ENCODE measurements at places on chromosomes 12 and 14.

GRCh38 chr12:58087423-58088127 lies 146.2 kb downstream of the ATP23 start:
- DNase-seq, result no peak

- peak; percentile 87 for DNase-seq
Observed at GRCh38 chr14:101028971-101029667, 125.6 kb upstream of the RTL1 start.

DNA sequence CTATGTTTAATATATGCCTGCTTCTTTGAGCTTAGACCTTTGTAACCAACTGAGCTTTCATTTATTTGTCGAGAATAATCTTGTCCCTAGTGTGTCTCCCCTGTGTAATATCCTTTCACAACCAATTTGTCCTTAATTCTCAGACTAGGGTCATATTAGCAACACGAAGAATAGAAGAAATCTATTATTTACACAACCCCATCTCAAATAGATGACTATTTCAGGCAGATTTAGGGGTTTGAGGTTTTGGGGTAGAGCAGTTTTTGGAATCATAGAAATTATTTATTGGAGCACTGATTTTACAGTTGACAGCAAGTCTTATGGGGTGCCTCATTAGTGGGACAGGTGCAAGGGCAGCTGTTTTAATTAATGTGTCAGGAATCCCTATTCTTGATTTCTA lies 91.2 kb upstream of the ANO4 start:
- no peak for DNase-seq

DNA sequence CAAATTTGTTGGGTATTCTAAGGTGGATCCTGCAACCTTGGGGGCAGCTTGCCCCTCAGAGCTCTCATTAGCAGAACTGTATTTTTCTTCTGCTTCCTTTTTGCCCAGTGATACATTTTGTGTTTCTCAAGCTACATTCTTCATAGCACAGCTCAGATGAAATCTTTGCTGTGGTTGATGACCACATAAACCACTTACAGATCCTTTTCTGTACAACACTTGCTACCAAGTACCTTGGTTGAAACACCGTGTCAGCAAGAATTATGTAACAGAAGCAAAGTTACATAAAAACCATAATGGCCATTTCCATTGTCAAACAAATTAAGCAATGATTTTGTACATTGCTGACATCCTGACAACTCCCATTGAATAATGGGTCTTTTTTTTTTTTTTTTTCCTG lies 9.7 kb upstream of the PLBD1 start:
- no peak for DNase-seq

- no peak for DNase-seq
Observed at GRCh38 chr14:80315681-80316080, 104.4 kb upstream of the DIO2 start.

- DNase-seq, result no peak
Observed at GRCh38 chr14:30214014-30214413, 286.4 kb upstream of the PRKD1 start.

- no peak for DNase-seq
Observed at GRCh38 chr14:80930836-80931389, 10.6 kb downstream of the CEP128 start.

GRCh38 chr12:121443193-121443870 lies 43.4 kb downstream of the RNF34 start:
- DNase-seq, result peak; percentile 41

GRCh38 chr14:94597788-94598187 lies 14.4 kb upstream of the SERPINA3 start:
- DNase-seq, result no peak

DNA sequence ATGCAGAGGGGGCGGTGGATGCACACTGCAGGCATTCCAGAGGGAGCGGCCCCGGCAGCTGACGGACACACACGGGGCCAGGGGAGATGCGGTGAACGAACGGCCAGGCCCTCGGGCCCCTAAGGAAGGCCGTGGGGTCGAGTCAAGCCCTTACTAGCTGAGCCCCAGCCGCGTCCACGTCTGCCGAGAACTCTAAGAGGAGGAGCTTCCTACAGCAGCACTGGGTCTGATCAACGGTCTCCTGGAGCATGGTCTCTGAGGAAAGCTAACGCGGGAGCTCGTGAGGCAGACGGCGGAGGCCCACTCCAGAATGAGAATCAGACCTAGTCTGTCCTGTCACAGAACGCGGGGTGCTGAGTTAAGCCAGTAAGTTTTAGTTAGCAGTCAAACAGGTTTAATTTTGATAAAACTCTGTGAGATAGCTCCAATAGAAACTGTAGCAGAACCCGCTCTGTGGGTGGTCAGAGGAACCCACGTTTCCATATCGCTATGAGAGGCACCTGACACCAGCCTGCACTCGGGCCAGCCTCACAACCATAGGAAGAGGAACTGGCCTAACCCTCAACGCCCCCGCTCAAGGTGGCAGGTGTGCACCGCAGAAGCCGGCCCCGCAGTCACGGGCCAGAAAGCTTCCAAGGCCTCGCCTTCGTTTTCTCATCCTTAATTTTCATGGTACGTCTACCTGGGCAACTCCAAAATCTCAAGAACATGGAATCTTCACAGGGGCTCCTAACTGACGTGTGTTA lies 55.5 kb downstream of the CDC42BPB start:
- DNase-seq, result no peak

- DNase-seq, result no peak
Observed at GRCh38 chr12:109858764-109859163, 21.6 kb downstream of the GLTP start.

DNA sequence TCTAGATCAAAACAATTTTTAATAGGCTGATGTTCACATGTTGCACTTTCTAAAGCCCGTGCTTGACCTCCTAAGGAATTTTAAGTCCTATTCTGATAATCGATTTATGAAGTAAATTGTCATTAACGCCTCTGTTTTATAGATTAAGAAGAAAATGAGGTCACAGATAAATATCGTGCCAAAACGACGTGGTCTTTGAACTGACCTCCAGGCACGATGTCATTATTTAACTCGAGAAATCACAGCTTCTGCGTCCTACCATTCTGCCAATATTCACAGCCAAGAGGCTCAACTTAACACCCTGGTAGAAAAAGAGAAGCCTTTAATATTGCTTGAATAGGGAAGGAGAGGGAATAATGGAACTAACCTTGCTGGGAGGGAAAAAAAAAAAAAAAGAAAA lies 888 bp upstream of the EEA1 start:
- no peak for DNase-seq

GRCh38 chr12:30000401-30000800 lies 216.7 kb upstream of the TMTC1 start:
- DNase-seq, result peak; percentile 82

DNA sequence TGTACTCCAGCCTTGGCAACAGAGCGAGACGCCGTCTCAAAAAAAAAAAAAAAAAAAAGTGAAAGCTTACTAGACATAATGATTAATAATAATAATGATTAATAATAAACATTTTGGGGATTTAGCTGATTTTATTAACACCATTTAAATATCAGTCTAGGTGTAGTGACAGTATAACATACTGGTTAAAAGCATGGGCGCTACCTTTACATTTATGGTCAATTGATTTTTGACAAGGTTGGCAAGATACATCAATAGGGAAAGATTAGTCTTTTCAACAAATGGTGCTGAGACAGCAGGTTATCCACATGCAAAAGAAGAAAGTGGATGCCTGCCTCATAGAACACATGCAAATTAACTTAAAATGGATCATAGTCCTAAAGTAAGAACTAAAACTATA lies 34.3 kb downstream of the TXNRD1 start:
- DNase-seq, result no peak

GRCh38 chr12:25501549-25501948 lies 51.5 kb downstream of the LMNTD1 start:
- no peak for DNase-seq

DNA sequence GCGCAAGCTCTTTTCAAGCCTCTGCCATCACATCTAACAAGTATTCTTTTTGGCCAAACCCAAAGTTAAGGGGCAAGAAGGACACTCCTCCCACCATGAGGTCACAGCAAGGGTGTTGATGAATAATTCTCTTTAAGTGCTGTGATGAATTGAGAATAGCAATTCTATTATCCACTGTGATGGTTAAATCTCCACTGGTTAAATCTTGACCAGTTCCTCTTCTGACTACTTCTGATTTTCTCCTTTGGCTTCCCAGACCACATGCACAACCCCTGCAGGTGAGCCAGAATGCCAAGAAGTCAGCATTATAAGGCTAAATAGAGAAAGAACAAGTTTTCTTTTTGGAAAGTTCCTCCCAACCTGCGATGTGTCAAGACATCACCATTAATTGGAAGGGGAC lies 90.6 kb upstream of the BCL2L14 start:
- DNase-seq, result no peak

DNA sequence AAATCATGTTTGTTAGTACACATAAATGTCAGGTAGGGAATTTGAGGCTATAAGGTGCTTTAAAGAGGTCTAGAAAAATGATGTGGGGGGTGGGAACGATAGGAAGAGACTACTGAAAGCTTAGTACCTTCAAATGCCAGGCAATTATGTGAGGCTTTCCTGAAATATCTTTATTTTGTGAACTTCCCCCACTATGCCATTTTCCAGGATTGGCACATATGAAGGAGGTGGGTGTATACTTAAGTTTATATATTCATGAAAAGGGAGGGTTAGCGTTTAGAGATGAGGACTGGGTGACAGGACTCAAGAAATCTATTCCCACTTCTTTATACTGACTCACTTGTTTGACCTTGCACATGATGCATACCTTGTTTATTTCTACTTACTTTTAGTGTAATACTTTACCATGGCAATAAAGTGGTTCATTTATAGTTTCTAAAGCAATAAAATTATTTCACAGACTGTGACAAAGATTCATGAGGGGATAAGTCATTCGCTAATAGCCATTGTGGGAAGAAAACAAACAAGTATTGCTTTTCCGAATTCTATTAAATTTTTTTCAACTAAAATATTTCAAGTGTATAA lies 77.1 kb downstream of the PLEKHA5 start:
- DNase-seq, result no peak

GRCh38 chr14:54690887-54691286 lies 124.0 kb downstream of the SAMD4A start:
- no peak for DNase-seq

DNA sequence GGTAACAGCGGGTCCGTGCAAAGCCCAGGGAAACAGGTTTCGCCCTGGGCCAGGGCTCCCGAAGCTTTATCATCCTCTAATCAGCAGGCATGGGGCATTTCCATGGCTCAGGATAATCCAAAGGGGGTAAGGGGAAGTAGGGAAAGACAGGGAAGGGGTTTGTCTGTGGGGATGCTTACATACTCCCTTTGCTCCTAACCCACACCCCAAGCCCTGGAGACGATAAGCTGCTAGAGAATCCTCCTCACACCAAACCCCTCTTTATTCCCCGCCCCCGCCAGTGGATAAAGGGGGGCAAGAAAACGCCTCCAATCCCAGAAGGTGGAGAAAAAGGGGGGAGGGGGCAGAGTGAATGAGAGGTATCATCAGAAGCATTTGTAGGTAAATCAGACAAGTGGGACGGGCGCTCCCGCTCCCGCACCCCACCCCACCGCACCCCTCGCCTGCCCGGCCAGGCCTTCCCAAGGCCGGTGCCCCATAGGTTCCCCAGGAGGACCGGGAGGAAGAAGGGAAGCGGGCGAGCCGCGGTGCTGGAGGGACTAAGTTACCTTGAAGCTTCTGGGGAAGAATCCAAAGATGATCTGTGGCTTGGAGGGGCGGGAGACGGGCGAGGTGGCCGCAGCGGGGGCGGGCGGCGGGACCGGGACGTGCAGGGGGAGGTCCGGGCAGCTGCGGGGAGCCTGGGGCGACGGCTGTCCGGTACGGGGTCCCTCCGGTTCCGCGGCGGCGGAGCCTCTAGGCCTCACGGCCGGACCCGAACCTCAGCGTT lies 762 bp downstream of the PPP2R5E start:
- DNase-seq, result peak; percentile 61

- no peak for DNase-seq
Observed at GRCh38 chr12:64911081-64911480, 86.6 kb downstream of the TBC1D30 start.

DNA sequence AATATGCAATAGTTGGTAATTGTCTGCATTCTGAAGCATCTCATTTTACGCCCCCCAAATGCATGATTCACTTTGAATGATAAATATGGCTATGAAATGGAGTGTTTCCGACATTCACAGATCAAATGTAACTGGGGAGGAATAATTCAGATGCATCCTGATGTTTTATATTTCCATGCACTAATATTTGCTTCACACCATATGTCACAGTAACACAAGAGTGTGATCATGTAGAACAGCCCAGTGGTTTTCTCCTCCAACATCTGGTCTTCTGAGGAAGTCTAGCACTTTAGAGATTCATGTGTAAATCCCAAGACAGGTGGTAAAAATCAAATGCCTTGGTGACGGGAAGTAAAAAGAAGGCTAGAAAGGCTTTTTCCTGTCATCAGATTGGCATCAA lies 273.1 kb downstream of the DIO2 start:
- no peak for DNase-seq

DNA sequence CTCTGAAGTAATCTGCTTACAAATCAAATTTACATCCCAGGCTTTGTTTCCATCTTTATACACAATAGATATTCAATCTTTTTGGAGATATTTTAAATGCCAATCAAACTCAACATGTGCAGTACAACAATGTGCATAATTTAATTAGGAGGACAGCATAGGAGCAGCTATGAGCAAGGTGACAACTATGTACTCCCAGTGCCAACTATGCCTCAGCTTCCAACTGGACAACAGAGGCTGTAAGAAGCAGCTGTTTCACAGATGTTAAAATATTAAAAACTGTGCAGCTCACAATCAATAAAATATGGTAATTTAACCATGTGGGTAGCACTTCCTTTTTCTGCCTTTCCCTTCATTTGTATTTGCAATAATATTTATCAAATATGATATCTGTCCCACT lies 99.9 kb downstream of the ST8SIA1 start:
- no peak for DNase-seq

DNA sequence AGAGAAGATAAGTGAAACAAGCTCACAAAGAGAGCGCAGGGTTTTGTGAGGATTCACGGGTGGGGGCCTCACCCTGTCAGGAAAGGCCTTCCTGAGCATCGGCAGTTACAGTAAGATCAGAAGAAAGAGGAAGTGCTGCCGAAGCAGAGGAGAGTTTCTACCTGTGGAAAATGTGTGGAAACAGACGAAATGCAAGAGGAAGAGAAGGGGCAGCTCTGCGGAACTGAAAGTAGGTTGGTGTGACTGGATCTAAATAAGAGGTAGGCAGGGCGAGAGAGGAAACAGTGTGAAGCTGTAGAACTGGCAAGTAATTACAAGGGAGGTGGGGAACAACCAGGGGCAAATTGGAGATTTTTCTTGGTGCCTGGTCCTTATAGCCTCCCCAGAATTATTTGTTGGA lies 2.6 kb downstream of the GPR68 start:
- no peak for DNase-seq

DNA sequence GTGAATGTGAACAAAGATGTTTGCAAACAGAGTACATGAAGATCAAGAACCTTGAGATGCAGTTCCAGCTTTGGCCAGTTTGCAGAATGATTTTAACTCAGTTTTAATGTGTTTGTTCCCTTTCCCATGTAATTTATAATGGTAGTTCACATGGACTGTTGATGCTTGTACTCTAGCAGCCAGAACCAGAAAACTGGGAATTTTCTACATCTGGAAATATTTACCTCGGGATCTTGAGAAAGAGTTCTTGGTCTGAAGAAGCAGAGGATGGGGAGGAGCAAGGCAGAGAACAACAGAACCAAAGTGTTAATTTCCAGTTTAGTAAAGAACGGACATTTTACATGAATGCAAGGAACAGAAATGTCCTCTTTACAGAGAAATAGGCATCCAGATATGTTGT lies 37.0 kb upstream of the PMCH start:
- no peak for DNase-seq

GRCh38 chr14:29236401-29236800 lies 469.8 kb downstream of the FOXG1 start:
- no peak for DNase-seq

GRCh38 chr14:22977684-22978486 lies 4.5 kb downstream of the AJUBA start:
- no peak for DNase-seq

Data from NCI-H1105 treated with DMSO at 0.1 percent for 48 hours (cell line).